ENCODE measurements at places on chromosomes 12 and 14. TPM values are rescaled to one million over a fixed set of nuclear protein-coding genes. Genes with fewer than 3 reads are reported as not detected.

FGD4 gene
- total RNA-seq, result 0.16 TPM

LRP1-AS gene
- total RNA-seq, result not detected

FZD10 gene
- total RNA-seq, result not detected

TAS2R14 gene
- 4.1 TPM for total RNA-seq

PIWIL1 gene
- total RNA-seq, result 0.27 TPM

MTHFD1 gene
- total RNA-seq, result 245 TPM

TMEM63C gene
- total RNA-seq, result 0.80 TPM

MOK gene
- total RNA-seq, result 3.8 TPM

LRRC9 gene
- total RNA-seq, result not detected

TMEM19 gene
- total RNA-seq, result 18.5 TPM

EGLN3 gene
- total RNA-seq, result 51.0 TPM

COL2A1 gene
- total RNA-seq, result 0.32 TPM

DDX11 gene
- 173 TPM for total RNA-seq

ASCL1 gene
- total RNA-seq, result not detected

KCNK10 gene
- not detected for total RNA-seq

IL23A gene
- total RNA-seq, result 8.6 TPM

GPRC5D gene
- total RNA-seq, result not detected

TMEM132C gene
- not detected for total RNA-seq

TAS2R31 gene
- 3.9 TPM for total RNA-seq

All from T-helper 2 cell treated with Interferon-gamma antibody and Interleukin-4, amounts not matched to agents 100 ng/mL and 5 ng/mL, for 36 hours (primary cell).